ENCODE measurements at places on chromosomes 2 and 18.

DNA sequence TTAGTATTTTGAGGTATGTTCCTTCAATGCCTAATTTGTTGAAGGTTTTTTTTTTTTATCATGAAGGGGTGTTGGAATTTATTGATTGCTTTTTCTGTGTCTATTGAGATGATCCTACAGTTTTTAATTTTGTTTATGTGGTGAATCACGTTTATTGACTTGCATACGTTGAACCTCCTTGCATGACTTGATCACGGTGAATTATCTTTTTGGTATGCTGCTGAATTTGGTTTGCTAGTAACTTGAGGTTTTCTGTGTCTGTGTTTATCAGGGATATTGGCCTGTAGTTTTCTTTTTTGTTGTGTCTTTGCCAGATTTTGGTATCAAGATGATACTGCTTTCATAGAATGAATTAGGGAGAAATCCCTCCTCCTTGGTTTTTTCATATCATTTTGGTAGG, 23.9 kb downstream of the CLIP4 start:
- no peak for DNase-seq

- no peak for DNase-seq
These were observed 98.2 kb downstream of the GAREM1 start for GRCh38 chr18:32372381-32373061.

GRCh38 chr2:67579216-67579615, 182.1 kb downstream of the ETAA1 start:
- DNase-seq: no peak

- DNase-seq: no peak
These were observed 136.9 kb upstream of the SPOPL start for GRCh38 chr2:138364554-138365162.

GRCh38 chr2:109185338-109185737, 56.3 kb downstream of the SH3RF3 start:
- no peak for DNase-seq

DNA sequence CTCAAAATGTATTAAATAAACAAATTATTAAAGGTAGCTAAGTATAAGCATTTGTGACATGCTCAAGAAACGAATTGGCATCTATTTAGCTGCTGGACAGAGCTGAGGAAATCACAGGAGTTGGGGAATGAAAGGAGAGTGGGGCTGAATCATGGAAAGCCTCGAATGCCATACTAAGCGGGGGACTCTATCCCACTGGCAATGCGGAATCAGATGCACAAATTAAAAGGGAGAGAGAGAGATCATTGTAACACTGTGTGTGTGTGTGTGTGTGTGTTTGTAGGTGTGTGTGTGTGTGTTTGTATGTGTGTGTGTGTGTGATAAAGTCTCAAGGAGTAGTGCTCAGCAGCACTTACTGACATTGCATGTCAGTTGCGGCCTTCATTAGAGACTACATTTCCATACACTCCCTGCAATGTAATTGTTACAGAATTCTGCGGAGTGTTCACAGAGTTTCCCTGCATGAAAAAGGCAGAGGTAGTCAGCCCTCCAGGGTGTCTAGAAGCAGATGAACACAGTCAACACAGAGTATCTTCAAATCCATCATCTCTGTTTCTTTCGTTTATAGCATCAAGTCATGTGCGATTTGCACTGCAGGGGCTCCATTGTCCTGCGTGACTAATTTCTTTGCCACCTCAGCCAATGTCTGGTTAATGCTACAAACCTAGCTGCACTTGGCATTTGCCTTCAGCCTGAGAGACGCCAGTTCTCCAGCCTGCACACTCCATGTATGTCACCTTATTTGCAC, 111.7 kb upstream of the CYRIA start:
- no peak for DNase-seq

GRCh38 chr2:55415300-55415699, 4.4 kb downstream of the CCDC88A start:
- no peak for DNase-seq

- DNase-seq: no peak
These were observed 8.0 kb downstream of the TGOLN2 start for GRCh38 chr2:85319796-85320195.

GRCh38 chr2:100453853-100454252, 16.4 kb upstream of the NMS start:
- DNase-seq: no peak

GRCh38 chr18:61502472-61502871, 169.2 kb downstream of the CDH20 start:
- peak; percentile 60 for DNase-seq

DNA sequence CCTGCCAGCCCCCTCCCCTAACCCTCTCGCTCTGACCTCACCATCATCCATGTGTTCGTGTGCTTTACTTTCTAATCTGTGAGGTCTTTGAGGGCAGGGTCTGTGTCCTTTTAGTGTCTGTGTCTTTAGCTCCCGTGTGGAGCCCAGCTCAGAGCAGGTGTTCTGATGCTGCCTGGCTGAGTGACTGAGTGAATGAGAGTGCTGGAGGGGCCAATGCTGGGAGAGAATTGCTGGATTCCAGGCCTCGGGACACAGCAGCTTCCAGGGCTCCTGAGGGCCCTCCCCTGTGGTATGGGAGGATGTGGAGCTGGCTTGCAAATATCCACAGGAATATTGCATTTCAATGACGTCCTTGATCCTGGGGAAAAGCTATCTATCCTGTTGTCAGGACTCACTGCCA, 160.6 kb downstream of the ANKRD30B start:
- no peak for DNase-seq

DNA sequence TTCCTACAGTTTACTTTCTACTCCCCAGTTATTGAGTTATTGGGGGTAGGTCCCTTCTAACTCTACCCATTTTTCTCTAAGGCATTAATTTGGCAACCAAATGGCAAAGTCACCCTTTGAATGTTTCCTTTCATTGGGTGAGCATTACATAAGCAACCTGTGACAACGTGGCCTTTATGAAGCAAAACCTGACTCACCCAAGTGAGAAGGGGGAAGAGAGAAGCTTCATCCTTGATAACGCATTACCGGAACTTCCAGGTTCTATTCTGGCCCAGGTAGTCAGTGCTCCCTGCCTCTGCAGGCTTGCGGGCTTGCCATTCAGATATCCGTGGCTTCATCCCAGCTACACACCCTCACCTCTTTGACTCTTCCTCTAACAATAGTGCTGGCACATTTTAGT, 39.1 kb upstream of the FAM124B start:
- DNase-seq: no peak

DNA sequence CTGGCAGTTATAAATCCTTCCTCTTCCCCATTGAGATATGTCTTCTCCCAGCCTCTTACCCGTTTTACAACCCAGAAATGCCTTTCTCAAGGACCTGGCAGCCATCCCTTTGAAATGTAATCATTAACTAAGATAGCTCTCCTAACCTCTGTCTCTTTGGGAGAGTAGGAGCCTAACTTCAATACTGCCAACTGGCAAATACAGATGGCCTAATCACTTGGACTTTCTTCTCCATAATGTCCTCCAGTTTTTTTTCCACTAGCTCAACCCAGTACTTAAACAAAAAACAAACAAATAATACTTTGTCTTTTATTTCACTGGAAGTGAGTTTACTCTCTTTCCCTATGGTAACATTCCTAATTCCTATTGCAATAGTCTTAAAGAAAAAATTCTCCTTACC, 1391.1 kb downstream of the SUCLG1 start:
- DNase-seq: no peak

DNA sequence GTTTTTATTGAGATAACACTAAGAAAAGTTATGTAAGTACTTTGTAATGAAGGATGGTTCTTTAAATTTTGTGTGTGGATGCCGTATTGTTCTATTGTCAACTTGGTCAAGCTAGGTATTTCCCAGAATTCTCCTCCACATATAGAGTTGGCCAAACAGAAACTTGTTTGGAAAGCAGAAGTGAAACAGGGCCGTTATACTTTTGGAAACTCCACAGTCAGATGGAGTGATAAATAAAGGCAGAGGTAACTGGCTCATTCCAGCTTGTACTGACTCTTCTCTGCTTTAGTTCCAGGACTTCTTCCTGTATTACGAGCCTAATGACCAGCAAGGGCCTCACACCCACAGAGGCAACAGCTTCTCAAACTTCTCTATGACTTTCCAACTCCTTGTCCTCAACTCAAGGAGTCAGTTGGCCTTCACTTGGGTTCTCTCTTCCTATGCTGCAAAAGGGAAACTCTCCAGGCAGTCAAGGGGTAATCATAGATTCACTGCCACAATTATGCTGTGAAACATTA, 16.4 kb upstream of the STARD7 start:
- no peak for DNase-seq

DNA sequence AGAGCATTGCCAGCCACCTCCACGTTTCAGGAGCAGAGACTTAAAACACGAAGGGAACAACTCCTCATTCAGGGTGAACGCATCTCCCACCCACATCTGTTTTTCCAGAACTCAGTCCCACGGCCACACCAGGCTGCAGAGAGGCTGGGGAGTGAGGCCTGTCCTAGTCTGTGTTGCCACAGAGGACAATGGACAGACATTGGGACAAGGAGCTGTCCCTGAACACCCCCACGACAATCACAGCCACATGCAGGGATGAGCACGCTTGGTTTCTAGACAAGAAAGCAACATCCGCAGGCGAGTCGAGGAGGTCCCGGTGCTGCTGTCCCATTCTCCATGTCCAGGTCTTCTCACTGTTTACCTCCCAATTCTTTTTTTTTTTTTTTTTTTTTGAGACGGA, 167.4 kb downstream of the EIPR1 start:
- no peak for DNase-seq

- no peak for DNase-seq
These were observed 2.0 kb upstream of the CHRND start for GRCh38 chr2:232523682-232524597.

All from NCI-H1105 (cell line).